ENCODE measurements at places on chromosomes 2 and 18. TPM values are rescaled to one million over a fixed set of nuclear protein-coding genes. Genes with fewer than 3 reads are reported as not detected.
A peak's percentile ranks its signal among the peaks of the same experiment; 100 is the strongest.

SCN1A gene
- polyA plus RNA-seq, result not detected

CLEC4F gene
- not detected for polyA plus RNA-seq

- no peak for DNase-seq
These were observed 26.6 kb upstream of the SEH1L start for GRCh38 chr18:12921178-12921577.

HMSD gene
- 0.05 TPM for polyA plus RNA-seq

ADD2 gene
- 0.06 TPM for polyA plus RNA-seq

DNA sequence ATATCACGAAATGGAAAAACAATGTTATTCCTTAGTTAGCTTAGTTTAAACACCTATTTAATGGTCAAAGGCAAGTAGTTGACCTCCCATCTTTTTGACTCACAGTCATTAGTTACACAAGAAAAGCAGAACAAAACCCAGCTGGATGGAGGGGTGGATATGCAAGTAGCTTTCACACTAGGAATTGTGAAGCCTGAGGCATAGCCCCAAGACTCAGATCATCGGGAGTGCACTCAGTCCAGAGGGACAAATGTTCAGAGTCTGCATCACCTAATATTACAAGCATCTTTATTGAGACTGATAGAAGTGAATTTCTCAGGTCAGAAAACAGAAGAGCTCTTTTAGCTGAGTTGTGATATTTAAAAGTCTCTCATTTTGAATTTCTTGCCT, 15.5 kb upstream of the CPS1 start:
- no peak for DNase-seq

ERCC3 gene
- 43.8 TPM for polyA plus RNA-seq

- DNase-seq, result peak; percentile 45
These were observed 158.5 kb downstream of the GALNT3 start for GRCh38 chr2:165635532-165635931.

DSC3 gene
- polyA plus RNA-seq, result 50.2 TPM

GRCh38 chr18:75246721-75247610, 36.4 kb downstream of the TSHZ1 start:
- peak; percentile 28 for DNase-seq

- DNase-seq, result no peak
These were observed 367.9 kb downstream of the THSD7B start for GRCh38 chr2:137133225-137133624.

DNA sequence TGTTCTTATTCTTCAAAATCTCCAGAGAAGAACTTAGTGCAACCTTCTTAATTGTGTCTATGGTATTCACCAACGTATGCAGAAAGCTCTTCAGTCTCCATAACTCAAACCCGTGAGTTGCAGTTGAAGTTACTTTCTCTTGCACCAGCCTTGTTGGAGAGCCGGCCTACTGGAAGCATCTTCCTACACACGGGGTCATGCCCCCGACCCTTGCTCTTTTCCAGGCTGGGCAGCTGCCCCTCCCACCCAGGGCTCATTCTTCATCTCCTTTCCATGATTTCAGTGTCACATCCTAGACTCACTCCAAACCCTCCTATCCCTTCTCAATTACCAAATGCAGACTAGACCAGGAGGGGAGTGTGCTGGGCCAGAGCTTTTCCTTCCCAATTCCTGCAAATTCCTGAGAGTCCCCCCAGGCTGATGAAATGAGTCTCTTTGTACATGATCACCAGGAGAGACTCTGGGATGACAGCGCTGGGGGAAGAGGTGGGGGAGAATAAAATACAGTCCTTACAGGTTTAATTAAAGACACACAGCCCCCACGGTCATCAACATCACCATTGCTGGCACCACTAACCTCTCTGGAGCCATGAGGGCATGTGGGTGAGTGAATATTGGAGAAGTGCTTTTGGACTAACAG, 75.3 kb downstream of the COLEC12 start:
- no peak for DNase-seq

CROCC2 gene
- not detected for polyA plus RNA-seq

DNA sequence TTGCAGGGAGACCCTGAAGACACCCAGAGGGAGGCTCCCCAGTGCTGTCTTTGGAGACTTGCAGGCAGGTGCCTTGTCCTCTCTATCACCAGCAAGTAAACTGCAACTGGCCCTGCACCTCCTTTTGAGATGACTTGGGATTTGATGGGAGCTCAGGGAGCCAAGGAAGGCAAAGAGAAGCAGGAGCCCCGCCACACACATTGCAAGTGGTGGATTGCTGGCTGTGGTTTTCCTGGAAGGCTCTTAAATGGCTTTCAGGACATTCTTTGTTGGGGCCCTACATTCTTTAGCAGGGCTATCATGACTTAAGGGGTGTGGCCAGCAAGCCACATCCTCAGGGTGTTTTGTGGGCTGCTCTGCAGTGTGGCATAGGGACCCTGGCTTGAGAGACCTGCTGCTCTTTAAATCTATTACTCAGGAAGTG, 39.9 kb upstream of the CDC42EP3 start:
- peak; percentile 73 for DNase-seq

- no peak for DNase-seq
These were observed 25.5 kb upstream of the SAP130 start for GRCh38 chr2:128053331-128053730.

- no peak for DNase-seq
These were observed 435.0 kb upstream of the SMIM21 start for GRCh38 chr18:75862458-75862857.

- no peak for DNase-seq
These were observed 18.6 kb upstream of the KLHL30 start for GRCh38 chr2:238119756-238120462.

DNA sequence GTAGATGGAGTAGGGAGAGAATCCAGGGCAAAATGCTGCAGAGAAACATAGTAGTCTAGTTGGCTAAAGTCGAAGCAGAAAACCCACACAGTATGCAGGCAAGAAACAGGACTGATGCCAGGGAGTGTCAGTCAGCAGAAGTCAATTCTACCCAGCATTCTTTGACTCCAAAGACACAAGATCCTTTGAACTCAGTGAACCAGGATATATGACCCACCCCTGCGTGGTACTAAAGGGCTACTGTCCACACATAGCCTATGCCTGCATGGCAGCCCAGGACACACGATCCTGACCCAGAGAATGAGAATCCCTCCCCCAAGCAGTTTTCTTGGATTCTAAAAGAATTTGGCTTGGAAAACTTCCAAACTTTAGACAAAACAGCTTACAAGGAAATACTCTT, 42.5 kb downstream of the ALK start:
- DNase-seq, result peak; percentile 51

KIAA2012 gene
- not detected for polyA plus RNA-seq

DNA sequence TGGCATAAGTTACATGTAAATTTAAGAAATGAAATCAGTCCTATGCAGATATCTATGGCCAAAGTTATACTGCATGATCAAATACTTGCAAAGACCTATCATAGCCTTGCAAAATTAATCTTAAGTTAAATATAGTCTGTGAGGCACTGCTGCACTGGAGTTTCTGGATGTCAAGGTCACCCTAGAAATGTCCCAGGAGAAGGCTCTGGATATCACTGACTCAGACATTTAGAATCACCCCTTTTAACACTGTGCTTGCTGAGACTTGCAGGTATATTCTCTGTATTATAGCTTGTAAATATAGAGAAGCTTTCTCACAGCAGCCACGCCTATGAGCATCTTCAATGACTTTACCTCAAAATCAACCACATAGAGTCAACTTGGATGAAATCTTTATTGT, 51.5 kb downstream of the ETAA1 start:
- peak; percentile 89 for DNase-seq

SPATA3 gene
- not detected for polyA plus RNA-seq

GRCh38 chr2:215662715-215663114, 226.8 kb upstream of the FN1 start:
- DNase-seq, result no peak

GRCh38 chr2:15617778-15618448, 26.2 kb downstream of the DDX1 start:
- no peak for DNase-seq

GRCh38 chr2:24491542-24492420, 727 bp downstream of the NCOA1 start:
- peak; percentile 13 for DNase-seq

- DNase-seq, result peak; percentile 94
These were observed 25.0 kb upstream of the RAPGEF4 start for GRCh38 chr2:172710584-172711047.

GRCh38 chr18:9737472-9738121, 29.5 kb downstream of the RAB31 start:
- peak; percentile 69 for DNase-seq

OTOS gene
- not detected for polyA plus RNA-seq

PARD3B gene
- 0.19 TPM for polyA plus RNA-seq

DSEL gene
- polyA plus RNA-seq, result 3.6 TPM

- DNase-seq, result no peak
These were observed 161.2 kb downstream of the GLI2 start for GRCh38 chr2:120896901-120897300.

- DNase-seq, result no peak
These were observed 14.1 kb downstream of the LIMS1 start for GRCh38 chr2:108548208-108549003.

- DNase-seq, result no peak
These were observed 185.7 kb downstream of the ACKR3 start for GRCh38 chr2:236755278-236755840.

GRCh38 chr2:176817061-176817565, 395.5 kb upstream of the HNRNPA3 start:
- DNase-seq, result no peak

SMAD2 gene
- 56.9 TPM for polyA plus RNA-seq

DNA sequence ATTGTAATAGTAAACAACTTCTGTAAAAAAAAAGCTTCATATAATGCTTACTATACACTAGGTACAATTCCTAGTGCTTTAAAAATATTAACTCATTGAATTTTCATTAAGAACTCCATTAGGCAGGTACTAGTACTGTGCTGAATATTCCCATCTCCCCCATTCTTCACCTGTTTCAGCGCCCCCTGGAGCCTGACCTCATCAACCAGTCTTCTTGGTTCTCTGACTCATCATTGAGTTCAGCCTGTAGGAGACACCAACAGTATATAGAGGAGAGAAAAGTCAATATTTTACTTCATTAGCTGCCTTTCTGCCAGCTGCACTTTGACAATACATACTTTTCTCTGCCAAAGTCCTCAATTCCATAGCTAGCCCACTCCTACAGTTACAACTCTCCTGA, 1009.9 kb upstream of the KLHL29 start:
- DNase-seq, result no peak

DNA sequence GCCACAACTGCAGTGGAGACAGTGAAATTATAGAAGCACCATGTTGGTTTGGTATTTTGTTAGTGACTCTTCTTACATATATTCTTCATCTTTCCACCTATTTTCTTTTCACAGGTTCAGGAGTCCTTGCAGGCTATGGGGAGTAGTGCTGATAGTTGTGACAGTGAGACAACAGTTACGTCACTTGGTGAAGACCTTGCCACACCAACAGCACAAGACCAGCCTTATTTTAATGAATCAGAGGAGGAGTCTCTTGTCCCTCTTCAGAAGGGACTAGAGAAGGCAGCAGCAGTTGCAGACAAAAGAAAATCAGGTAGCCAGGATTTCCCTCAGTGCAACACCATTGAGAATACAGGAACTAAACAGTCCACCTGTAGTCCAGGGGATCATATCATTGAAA, 23.6 kb downstream of the ITPRID2 start:
- no peak for DNase-seq

DNA sequence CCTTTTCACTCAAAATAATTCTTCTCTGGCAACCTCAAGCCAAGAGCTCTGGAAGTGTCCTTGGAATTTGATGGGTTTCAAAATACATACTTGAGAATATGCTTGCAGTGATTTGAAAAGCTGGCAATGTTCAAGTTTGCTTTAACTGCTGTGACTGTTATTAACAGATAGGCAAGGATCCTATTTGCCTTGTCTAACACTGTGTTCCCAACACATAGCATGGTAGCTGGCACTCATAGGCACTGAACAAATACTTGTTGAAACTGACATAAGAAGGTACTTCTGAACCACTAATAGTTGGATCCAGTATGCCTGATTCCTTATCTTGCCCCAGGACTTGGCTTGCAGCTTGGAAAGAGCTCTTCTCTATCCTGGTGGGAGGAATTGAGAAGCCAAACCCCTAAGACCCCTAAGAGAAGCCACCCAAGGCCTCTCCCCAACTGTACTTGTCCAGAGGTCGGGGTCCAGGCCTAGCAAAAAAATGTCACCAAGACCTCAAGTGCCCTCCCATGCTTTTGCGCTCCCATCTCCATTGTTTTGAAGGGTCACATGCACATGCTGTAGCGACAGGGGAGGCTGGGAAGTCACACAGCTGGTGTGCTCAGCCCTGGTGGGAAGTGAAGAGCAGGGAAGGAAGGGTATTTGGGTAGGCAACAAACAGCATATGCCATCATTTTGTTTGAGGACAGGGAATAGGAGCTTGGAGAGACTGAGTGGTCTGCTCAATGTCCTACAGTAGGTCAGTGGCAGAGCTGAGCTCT, 118.4 kb upstream of the HAAO start:
- DNase-seq, result no peak

FTCDNL1 gene
- 0.29 TPM for polyA plus RNA-seq

ACMSD gene
- not detected for polyA plus RNA-seq

TFPI gene
- polyA plus RNA-seq, result 0.50 TPM

DNA sequence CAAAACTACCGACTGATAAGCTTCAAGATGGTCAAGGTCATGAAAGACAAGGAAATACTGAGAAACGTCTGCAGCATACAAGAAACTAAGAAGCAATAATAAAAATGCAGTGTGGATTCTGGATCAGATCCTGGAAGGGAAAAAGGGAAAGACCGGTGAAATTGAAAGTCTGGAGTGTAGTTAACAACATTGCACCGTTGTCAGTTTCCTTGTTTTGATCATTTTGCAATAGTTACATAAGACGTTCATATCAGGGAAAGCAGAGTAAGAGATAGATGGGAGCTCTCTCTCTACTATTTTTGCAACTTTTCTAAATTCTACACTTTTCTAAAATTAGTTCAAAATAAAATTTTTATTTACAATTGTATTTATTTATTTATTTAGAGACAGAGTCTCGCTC, 15.0 kb upstream of the ZNF407 start:
- DNase-seq, result no peak

- DNase-seq, result peak; percentile 78
These were observed 44.9 kb downstream of the PTPN2 start for GRCh38 chr18:12839057-12839525.

GRCh38 chr2:200736646-200737274, 75.0 kb upstream of the BZW1 start:
- no peak for DNase-seq

GRCh38 chr18:76391746-76392145, 103.3 kb downstream of the ZNF516 start:
- no peak for DNase-seq

DNA sequence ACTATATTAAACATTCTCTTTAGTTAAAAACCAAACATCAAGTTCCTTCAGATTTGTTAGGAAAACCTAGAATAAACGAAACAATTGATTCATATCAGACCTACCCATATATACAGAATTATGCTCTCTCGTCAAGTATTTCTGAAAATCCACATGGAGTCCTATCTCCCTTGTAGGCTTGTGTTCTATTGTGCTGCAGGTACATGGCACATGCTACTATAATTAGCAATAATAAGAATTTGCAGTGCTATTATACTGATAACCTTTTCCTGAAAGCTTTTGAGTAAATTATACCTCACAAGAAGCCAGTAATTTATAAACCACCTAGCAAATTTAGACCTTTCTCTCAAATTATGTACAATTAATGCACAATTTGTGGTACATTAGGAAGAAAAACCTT, 158.6 kb upstream of the STK17B start:
- no peak for DNase-seq

GRCh38 chr2:200748779-200749178, 62.9 kb upstream of the BZW1 start:
- DNase-seq, result no peak

CNNM3 gene
- 5.0 TPM for polyA plus RNA-seq

FN1 gene
- 3,880 TPM for polyA plus RNA-seq

ALKAL2 gene
- not detected for polyA plus RNA-seq

- no peak for DNase-seq
These were observed 81.3 kb downstream of the VWC2L start for GRCh38 chr2:214492152-214492551.

GRCh38 chr2:39512434-39512935, 75.4 kb upstream of the MAP4K3 start:
- DNase-seq, result no peak

Data from mammary epithelial cell (primary cell).